ENCODE measurements at places on chromosomes 4 and X.

DNA sequence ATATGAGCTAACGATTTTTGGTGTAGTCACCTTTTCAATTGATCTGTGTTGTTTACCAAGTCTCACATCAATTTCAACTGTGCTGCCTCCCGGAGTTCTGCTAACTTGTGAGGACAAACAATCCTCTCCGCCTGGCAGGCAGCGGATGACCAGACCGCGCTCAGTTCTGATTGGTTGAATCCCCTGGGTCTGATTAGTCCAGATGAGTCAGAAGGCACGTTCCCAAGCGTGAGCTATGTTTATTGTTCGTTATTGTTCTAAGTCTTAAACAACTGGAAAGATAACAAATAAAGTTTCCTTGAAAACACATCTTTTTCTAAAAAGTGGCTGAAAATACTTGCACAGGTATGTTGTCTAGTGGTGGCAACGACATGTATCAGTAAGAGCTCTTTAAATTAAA is 37.9 kb upstream of the TRPC3 start:
- DNase-seq = no peak

DNA sequence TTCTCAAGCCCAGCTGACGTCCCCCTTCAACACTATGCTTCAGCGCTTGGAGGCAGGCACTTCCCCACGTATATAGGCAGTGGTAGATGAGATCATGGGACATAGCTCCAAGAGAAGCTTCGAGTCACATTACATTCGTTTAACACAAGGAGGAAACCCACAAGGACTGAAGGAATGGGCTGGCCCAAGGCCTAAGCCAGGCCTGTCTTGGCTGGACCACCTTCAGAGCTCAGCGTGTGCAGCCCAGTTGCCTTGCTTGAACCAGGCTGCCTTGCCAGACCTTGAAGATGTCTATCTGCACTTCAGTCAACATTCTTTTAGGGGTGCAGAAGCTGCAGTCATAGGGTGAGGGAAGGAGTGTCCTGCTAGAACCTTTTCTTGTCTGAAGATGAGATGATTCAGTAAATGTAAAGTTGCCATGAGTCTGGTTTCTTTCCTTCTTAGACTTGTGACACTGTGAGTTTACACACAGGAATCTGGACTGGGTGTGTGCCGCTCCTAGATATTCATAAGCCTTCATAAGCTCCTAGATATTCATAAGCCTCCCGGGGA is 144.1 kb upstream of the RBPJ start:
- DNase-seq = no peak

- no peak for DNase-seq
These were observed 4.6 kb downstream of the GAB1 start for GRCh38 chr4:143341186-143341755.

DNA sequence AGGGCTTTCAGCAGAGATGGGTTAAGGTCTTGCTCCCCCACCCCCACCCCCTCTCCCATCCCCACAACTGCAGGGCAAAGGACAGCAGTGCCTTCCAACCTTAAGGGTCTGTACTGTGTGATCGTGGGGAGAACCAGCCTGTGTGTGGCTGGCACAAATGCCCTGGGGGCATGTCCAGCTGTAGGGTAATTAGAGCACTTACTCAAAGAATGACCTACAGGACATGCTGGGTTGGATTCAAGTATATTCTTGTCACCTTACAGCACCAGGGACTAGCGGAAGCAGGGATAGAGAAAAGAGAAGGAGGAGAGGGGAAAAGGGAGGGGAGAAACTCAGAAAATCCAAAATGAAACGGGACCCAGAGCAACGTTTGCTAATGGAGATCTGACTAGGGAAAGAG is 191.3 kb upstream of the GATB start:
- no peak for DNase-seq

DNA sequence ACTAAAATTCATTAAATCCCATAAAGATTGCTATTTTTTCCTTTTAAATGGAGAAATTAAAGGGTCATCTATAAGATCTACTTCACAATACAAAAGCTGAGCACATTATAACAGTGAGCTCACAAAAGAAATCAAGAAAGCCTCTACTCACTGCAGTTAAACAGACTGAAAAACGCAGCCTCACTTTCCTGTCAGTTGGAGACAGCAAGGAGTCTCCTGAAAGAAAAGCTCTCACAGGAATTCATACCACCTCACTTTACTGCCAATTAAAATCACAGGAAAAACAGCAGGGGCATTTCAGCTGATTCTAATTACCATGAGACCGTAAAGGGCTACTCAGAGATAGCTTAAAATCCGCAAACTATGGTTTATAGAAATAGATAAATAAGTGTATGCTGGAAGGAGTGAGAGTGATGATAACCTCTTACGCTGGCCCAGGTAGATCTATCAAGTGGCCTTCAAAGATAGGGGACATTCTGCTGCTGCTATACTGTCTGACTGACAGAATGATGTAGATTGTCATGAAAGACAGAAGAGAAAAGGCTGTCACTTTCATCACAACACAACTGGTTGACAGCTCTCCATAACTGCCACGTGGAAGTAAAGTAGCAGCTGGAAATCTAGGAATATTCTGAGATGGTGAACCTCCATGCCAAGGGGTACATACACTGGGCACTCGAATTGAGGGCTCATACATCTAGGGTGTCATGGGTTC is 1333.7 kb upstream of the DIAPH2 start:
- DNase-seq = no peak

GRCh38 chrX:26851981-26852380 is 611.2 kb downstream of the PPP4R3C start:
- DNase-seq = no peak

DNA sequence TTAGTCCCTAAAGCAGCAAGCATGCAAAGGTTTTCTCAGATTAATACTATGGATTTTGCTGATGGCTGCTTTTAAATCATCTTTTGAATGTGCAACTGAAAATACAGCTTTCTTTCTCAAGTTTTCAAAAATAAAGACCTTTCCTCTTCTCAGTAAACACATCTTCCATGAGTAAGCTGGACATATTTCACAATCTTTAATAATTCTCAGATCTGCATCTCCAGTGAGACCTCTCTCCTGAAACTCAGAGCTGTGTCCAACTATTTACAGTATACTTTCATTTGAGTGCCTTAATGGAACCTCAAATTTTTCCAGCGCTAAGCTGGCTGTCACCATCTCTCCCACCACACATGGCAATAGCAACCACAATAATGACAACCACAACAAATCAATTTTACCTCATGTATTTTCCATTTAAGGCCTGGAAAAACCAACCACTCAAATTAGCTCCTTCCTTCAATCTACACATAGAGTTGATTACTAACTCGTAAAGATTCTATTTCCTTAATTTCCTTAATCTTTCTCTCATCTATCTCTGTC is 192.4 kb upstream of the RPL34 start:
- no peak for DNase-seq

GRCh38 chr4:106258145-106259045 is 57.6 kb downstream of the TBCK start:
- DNase-seq = no peak
